Suprapubic skin (tissue), 4 donors: ENCODE measurements at places on chromosomes 13 and 19.

GRCh38 chr19:10670182-10670581, 16.0 kb downstream of the ILF3 start:
- peaks cover 35% of the 10 kb centered on the region for H3K36me3 ChIP-seq
- H3K27ac ChIP-seq = no peak overlapping the region
- no peak for DNase-seq
- peaks cover 24% of the 10 kb centered on the region for H3K4me1 ChIP-seq
- no peak overlapping the region for H3K4me3 ChIP-seq
- no peaks in the 10 kb centered on the region for H3K27me3 ChIP-seq

DNA sequence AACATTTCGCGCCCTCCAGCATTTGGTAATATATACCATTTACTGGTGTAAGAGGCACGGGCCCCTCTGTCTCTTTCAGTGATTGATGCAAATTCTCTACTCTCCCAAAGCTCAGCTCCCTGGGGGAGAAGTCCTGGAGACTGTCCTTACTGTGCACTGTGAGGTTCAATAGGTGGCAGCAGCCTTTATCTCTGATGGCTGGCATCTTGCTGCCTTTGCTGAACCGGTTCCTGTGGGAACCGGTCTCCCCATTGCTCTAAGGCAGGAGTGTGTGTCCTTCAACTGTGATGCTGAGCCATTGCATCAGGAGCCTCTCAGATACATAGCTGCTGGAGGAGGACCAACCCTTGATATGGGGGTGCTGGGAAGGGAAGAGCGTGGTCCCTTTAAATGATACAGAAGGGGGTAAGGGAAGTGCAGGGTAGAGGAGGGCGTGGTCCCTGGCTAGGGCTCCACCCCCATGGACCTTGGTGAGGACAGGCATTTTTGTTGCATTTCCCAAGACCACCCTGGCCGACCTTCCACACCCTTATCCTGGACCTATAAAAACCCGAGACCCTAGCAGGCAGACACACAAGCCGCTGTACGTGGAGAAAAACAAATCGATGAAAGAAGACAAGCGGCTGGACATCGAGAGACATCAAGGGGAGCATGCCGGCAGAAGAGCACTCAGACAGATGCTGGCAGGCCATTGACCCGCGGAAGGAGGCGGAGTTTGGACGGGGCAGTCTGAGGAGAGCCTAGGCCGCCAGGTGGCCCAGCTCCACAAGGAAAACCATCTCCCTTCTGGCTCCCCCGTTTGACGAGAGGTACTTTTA, 41.1 kb upstream of the GTF3A start:
- no peaks in the 10 kb centered on the region for H3K36me3 ChIP-seq
- H3K27me3 ChIP-seq = peaks cover 3% of the 10 kb centered on the region
- no peak overlapping the region for H3K4me3 ChIP-seq

GRCh38 chr13:27236478-27236877, 14.9 kb upstream of the RPL21 start:
- no peaks in the 10 kb centered on the region for H3K27me3 ChIP-seq
- no peak for DNase-seq
- H3K4me3 ChIP-seq = no peak overlapping the region

DNA sequence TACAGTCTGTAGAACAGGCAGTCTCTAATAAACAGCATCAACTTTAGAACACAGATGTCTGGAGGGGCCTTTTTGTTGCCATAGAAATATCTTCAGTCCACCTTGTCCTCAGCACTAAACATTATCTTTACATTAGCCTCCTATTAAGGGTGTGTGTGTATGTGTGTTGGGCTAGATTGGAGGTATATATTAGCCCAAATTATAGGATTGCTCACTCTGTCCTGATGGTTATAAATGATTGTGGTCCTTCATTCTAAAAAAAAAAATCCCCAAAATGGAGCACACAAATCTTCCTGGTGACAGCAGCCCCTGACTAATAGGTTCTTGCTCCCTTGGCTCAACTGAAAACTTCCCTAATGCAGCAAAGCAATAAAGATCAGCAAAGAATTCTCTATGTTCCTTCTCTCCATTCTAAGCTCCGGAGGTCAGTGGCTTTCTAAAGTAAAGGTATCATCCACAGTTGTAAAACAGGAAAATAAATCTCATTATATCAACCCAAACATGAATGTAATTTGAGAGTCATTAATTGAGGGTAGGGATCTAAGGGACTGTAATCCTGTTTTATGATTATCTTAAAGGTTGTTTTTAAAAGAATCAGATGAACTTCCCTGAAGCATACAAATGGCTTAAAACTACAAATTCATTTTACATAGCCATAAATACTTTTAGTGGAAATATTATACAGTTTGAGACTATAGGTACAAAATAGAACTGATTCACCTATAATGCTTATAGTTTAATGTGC, 232.7 kb downstream of the KLF12 start:
- DNase-seq = no peak
- H3K4me1 ChIP-seq = no peaks in the 10 kb centered on the region
- no peak overlapping the region for H3K4me3 ChIP-seq
- H3K27ac ChIP-seq = no peak overlapping the region
- H3K36me3 ChIP-seq = no peaks in the 10 kb centered on the region

- no peak overlapping the region for H3K27ac ChIP-seq
- no peaks in the 10 kb centered on the region for H3K4me1 ChIP-seq
- no peaks in the 10 kb centered on the region for H3K36me3 ChIP-seq
- H3K27me3 ChIP-seq = no peaks in the 10 kb centered on the region
These were observed 72.1 kb upstream of the FAM216B start for GRCh38 chr13:42709276-42709675.

DNA sequence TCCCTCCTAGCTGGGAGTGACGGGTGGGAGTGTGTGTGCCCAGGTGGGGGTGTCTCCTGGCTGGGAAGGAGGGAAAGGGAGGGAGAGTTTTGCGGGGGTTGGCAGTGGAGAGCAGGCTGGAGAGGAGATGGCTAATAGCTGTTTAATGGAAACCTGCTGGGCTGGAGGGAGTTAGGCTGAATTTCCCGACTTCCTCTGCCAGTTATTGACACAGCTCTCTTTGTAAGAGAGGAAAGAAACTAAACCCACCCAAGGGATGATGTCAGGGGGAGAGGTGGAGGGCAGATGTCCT, 10.2 kb upstream of the ILF3 start:
- DNase-seq = no peak
- H3K27ac ChIP-seq = peak overlapping the region; percentile 54
- H3K27me3 ChIP-seq = no peaks in the 10 kb centered on the region
- H3K36me3 ChIP-seq = peaks cover 44% of the 10 kb centered on the region

GRCh38 chr13:51478418-51479198, 25.8 kb upstream of the INTS6 start:
- no peak overlapping the region for H3K27ac ChIP-seq
- H3K4me3 ChIP-seq = no peak overlapping the region
- no peak for DNase-seq
- H3K27me3 ChIP-seq = no peaks in the 10 kb centered on the region
- H3K36me3 ChIP-seq = no peaks in the 10 kb centered on the region
- no peaks in the 10 kb centered on the region for H3K4me1 ChIP-seq

DNA sequence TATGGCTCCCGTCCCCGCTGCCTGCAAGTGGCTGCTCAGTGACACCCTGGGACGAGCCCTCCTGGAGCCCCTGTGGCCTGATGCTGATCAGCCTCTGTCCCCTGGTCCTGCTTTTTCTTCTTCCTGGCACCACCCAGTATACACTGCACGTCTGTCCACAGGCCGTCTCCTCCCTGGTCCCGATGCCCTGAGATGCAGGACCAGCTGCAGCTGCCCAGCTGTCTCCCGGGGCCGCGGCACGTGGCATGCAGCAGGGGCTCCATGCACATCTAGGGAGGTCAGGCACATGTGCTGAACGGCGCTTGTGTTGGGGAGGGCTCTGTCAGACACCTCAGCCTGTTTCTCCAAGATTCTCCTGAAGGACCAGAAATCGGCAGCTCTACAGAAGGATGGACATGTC, 30.2 kb downstream of the ZFR2 start:
- no peaks in the 10 kb centered on the region for H3K4me1 ChIP-seq
- no peaks in the 10 kb centered on the region for H3K36me3 ChIP-seq
- no peak overlapping the region for H3K27ac ChIP-seq
- no peak overlapping the region for H3K4me3 ChIP-seq

- H3K4me1 ChIP-seq = peaks cover 45% of the 10 kb centered on the region
- DNase-seq = peak; percentile 97
- H3K27ac ChIP-seq = peak overlapping the region; percentile 98
- peak overlapping the region; percentile 95 for H3K4me3 ChIP-seq
- H3K27me3 ChIP-seq = no peaks in the 10 kb centered on the region
These were observed 38.3 kb downstream of the ARHGEF7 start for GRCh38 chr13:111153279-111153976.

GRCh38 chr13:107811233-107812013, 403.9 kb downstream of the LIG4 start:
- DNase-seq = no peak
- H3K27me3 ChIP-seq = no peaks in the 10 kb centered on the region
- no peaks in the 10 kb centered on the region for H3K4me1 ChIP-seq
- H3K27ac ChIP-seq = no peak overlapping the region

DNA sequence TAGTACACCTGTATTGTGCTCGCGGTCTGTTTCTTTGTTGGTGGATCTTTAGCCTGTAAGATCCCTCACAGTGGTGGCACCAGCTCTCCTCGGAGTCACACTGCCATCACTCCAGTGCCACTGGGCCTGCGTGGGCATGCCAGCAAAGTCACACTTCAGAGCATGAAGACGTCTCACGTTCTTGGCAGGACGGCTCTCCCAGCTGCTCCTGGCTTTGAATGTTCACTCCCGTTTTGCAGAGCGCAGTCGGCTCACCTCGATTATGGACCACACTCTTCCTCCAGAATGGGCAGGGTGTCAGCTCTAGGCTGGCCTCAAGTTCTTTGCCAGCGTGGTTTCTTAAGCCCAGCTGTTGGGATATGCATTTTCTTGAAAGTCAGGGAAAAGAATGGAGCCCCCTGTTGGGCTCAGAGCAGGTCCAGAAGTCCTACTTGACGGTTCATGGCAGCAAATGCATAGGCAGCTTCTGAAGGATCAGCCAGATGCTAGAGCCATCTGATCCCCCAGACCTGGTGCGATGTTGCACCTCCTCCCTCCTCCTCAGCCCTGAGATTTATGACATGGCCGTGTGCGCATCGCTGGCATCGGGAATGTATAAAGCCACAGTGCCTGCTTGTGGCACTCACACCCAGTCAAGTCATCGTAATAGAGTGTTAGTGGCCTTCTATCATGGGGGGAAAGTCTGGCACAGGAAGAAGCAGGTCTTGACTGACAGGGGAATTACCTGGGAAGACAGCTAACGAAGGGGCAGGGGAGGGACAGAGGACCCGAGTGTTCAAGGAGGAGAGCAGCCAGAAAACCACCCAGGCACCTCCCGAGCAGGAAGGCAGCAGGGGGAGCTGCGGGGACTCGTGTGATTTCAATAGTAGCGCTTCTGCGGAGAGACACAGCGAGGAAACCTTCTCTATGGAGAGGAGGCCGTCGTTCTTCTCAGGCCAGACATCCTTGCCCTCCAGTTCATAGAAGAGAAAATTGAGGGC, 40.2 kb upstream of the NPAS1 start:
- H3K4me3 ChIP-seq = no peak overlapping the region
- no peaks in the 10 kb centered on the region for H3K27me3 ChIP-seq
- H3K27ac ChIP-seq = no peak overlapping the region
- H3K4me1 ChIP-seq = peaks cover 86% of the 10 kb centered on the region
- no peaks in the 10 kb centered on the region for H3K36me3 ChIP-seq
- no peak for DNase-seq

DNA sequence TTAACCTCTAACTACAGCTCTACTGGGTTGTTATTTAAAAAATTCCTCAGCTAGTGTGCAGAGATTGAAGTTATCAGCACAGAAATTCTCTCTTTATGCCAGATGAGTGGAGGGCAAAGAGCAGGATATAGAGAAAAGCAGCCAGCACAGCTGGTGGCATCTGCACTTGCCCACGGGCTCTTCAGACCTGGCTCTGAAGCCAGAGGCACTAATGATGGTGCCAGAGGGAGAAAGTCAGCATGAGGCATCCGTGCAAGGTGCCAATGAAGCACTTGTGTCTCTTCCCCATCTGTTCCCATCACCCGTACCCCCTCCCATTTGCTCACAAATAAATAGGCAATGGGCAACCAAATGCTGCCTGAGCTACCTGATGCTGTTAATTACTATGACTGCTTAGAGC, 138.9 kb downstream of the OLFM4 start:
- no peak overlapping the region for H3K4me3 ChIP-seq
- H3K27ac ChIP-seq = no peak overlapping the region
- DNase-seq = no peak
- H3K36me3 ChIP-seq = no peaks in the 10 kb centered on the region
- H3K27me3 ChIP-seq = peaks cover 4% of the 10 kb centered on the region
- no peaks in the 10 kb centered on the region for H3K4me1 ChIP-seq

DNA sequence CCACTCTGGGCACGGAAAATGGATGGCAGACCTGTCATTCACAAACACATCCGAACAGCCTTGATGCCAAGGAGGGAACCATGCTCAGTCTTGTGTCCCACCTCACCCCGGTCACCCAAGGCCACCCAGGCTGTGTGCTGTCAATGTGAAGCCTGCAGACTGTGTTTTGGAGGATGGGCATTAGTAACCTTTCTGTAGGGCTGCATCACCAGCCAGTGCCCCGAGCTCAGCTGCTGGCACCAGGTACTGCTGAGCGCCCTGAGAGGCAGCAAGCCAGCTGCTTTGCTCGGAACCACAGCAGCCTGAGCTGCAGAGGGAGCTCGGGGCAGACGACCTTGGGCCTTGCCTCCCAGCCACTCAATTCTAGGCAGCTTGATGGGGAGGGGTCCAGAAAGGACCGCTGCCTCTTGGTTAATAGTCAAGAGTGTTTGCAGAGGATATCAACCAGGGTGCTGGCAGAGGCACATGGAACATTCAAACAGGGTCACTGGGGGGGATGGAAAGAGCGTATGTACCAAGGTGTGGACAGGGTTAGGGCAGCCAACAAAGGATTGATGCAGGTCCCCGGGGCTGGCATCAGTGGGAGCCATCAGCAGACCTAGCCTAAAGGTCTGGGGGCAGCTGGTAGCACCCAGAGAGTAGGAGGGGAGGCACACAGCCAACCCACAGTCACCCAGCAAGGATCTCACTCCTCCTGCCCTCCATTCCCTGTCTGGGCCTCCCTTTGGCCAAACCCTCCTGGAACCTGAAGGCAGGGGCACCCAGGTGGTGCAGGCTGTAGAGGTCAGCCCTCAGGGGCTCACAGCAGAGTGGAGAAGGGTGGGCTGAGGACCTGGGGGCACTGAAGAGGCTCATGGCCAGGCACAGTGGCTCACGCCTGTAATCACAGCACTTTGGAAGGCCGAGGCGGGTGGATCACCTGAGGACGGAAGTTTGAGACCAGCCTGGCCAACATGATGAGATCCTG, 8.1 kb downstream of the VSTM2B start:
- H3K4me3 ChIP-seq = no peak overlapping the region
- H3K4me1 ChIP-seq = peaks cover 17% of the 10 kb centered on the region
- H3K27me3 ChIP-seq = peaks cover 58% of the 10 kb centered on the region
- no peaks in the 10 kb centered on the region for H3K36me3 ChIP-seq
- DNase-seq = peak; percentile 58

- H3K27me3 ChIP-seq = no peaks in the 10 kb centered on the region
- DNase-seq = no peak
- H3K4me1 ChIP-seq = peaks cover 7% of the 10 kb centered on the region
These were observed 106.6 kb downstream of the TBC1D4 start for GRCh38 chr13:75375329-75375728.

- H3K4me3 ChIP-seq = no peak overlapping the region
- peaks cover 51% of the 10 kb centered on the region for H3K4me1 ChIP-seq
- H3K36me3 ChIP-seq = peaks cover 21% of the 10 kb centered on the region
- DNase-seq = no peak
- no peaks in the 10 kb centered on the region for H3K27me3 ChIP-seq
- H3K27ac ChIP-seq = no peak overlapping the region
These were observed 6.3 kb downstream of the ARGLU1 start for GRCh38 chr13:106561551-106562170.
